Cortex of kidney (tissue), 1 donor: ENCODE measurements at places on chromosomes 6 and 20.

- DNase-seq = no peak
Measured at GRCh38 chr6:42367353-42368011, 84.2 kb downstream of the TRERF1 start.

DNA sequence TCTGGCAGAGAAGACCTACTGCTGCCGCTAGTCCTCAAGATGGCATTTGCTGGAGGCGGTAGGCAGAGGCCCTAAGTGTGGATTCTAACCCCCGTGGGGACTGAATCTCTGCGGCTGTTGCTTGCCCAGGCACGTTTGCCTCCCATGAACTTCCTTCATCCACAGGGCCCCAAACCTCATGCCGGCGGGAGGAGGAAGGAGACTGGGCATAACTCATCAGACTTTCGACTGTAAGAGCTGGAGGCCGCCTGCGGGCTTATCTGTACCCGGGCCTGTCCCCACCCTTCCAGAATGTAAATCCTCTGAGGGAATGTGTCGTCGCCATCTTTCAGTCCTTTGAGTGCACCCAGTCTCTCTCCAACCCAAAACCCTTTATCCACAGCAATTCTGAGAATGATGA lies 990 bp downstream of the ZFP57 start:
- no peak for DNase-seq

DNA sequence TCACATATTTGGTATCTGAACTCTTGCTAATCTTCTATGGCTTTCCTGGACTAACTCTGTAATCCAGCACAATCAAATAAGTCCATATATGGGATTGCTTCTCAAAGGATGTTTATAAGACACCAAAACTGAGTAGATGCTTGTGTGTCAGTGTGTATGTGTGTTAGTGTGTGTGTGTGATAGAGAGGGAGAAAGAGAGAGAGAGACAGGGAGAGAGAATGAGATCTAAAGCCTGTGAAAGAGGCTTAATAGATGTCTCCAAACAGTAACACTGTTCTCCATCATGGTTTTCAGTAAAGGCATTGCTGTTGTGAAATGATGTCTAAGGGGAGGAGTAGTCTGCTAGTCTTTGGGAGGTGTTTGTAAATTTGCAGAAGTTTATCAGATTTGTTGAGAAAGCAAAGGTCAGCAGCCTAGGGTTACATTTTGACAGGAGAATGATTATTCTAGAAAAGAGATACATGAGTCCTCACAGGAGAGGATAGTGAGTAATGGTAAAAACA lies 73.9 kb upstream of the MLIP start:
- DNase-seq = no peak

DNA sequence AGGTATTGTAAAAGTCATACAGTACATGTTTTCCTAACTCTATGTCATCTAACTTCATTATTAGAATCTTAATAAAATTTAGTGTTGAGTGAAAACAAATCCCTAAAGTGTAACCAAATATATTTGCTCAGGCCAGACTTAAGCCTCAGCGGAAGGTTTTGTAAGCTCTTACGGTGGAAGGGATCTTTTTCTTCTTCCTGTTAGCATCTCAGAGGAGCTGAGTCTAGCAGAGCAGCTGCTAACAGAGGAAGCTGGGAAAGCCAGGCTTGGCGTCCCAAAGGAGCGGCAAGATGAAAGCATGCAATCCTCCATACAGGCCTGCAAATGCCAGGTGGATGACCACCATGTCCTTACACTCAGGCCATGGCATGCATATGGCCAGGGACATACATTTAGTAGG lies 72.4 kb downstream of the ADTRP start:
- no peak for DNase-seq

DNA sequence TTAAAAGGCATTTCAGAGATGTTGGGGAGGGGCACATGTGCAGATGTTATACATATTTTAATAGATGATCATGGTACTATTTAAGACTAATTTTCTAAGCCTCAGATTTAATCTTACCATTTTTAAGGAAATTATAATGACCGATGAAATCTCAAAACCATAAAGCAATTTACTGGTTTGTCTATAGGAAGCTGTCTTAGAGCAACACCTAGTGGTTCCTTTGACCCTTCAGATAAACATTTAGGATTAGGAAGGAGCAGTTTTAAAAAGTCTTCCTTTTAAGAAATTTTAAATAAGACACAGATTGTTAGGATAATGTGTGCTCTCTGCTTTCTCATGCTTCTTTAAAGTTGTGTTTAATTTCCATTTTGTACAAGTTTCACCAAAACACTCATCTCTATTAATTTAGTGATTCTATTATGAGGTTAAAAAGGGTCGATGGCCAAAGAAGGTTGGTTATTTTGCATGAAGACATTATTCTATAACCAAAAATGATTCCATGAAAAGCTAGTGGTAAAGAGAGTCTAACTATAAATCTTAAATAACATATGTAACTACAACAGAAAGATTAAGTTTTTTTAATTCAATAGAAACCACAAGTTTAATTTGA lies 376.4 kb downstream of the HACE1 start:
- DNase-seq = no peak

- DNase-seq = no peak
Measured at GRCh38 chr6:9896806-9897205, 518.1 kb downstream of the TFAP2A start.

DNA sequence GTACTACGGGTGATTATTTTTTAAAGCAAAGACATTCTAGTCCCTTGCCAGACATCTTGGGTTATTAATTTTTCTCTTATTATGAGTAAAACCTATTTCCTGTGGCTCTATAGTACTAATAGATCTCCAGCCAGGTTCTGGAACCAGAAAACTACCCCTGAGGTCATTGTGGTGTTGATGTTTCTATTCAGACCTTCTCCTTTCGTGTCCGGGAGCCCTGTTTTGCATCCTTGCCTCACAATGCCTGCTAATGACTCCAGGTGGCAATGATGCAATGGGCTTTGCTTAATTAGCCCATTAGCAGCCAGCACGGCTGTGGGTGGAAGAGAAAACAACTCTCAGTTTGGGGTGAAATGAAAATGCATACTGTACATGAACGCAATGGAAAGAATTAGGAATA lies 62.9 kb upstream of the ARG1 start:
- DNase-seq = no peak

GRCh38 chr20:23151885-23152284 lies 65.8 kb upstream of the CD93 start:
- DNase-seq = no peak

DNA sequence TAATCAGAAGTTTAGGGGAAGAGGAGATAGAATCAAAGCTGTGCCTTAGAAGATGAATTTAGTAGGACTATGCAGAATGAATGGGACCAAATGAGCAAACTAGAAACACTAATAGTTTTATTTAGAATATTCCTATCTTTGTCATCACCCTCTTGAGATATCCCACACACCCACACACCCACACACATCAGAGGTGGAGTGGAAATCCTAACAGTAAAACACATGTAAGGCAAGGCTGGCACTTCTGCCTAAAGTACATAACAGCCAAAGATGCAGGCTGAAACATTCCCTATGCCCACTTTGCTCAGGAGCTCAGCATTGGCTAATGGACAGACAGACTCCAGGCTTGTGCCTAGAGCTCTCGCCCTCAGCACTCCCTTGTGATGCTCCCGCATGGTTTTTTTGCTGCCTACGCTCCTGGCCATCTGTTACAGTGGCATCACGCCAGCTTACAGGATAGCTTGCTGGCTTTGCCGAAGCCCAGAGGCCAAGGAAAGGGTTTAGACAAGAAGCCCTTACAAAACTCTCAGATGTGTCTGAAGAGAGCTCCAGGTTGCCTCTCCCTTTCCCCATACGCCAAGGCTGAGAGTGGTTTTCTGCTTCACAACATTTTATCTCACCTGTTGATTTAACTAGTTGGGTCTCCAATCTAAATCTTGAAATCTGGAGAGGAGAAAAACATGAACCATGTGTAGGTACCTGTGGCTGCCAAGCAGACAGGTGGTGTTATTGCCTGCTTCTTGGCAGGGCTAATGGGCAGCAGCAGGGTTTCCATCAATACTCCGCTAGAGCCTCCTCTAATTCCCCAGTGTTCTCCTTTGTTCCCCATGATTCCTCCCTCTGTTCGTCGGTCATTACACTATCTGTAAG lies 282.6 kb upstream of the ID4 start:
- DNase-seq = no peak

DNA sequence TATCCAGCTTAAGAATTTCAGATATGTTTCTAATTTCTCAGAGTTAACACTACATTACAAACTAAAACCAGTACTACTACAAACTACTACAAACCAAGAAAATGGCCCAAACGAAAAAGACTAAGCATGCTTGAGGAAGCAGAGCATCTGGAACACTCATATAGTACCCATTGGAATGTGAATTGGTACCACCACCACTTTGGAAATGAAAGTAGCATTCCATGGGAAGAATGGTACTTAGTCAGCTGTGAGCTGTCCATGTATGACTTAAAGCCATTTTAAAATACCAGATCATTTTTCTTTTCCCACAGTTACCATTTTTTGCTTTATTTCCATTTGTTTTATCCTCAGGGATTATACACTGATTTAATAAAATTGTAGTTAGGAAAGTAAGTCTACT lies 30.5 kb downstream of the FBXO9 start:
- no peak for DNase-seq

GRCh38 chr6:107230448-107230847 lies 115.1 kb upstream of the BEND3 start:
- no peak for DNase-seq

- no peak for DNase-seq
Measured at GRCh38 chr20:15921930-15922329, 651.3 kb downstream of the KIF16B start.
